ENCODE measurements at places on chromosomes 2 and 18.

DNA sequence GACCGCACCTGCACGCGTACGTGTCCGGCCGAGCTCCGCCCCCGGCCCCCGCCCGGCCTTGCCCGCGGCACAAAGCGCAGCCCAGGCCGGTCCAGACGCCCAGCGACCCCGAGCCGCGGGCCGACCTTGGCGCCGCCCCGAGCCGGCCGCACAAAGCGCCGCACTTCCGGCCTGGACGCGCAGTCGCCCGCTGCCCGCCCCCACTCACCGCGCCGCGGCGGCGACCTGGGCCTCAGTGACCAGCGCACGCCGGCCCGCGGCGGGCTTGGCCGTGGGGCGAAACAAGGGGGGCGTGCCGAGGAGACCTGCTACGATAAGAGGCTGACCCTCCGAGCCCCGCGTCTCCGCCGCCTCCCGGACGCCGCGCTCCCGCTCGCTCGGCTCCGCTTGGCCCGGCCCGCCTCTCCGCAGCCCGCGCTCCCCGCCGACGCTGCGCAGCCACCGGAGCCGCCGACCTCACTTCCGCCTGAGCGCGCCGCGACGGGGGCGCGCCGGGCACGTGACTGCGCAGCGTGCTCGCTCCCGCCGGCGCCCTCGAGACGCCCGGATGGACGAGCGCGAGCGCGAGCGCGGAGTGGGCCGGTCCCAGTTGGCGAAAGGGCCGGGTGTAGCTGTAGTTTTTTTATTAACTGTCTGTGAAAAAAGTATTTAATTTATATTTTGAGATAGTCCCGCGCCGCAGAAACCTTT lies at the start of gene FAM168B:
Gene FAM168B (minus strand): TSS at position 455 of the 690 bp plus-strand sequence. CDS start 10,814 bp downstream, outside the sequence.
- DNase-seq = peak; percentile 81

- no peak for DNase-seq
These were observed 38.2 kb upstream of the CHRNA1 start for GRCh38 chr2:174802459-174802858.

GRCh38 chr2:26640781-26641564 lies at the start of gene CIB4:
Gene CIB4 (minus strand): TSS chr2:26641366. CDS start chr2:26641314, 52 bp downstream.
- DNase-seq = no peak

- no peak for DNase-seq
These were observed 41.8 kb upstream of the ATG16L1 start for GRCh38 chr2:233209533-233210171.

- DNase-seq = no peak
These were observed 68.4 kb downstream of the NAB1 start for GRCh38 chr2:190717306-190717705.

DNA sequence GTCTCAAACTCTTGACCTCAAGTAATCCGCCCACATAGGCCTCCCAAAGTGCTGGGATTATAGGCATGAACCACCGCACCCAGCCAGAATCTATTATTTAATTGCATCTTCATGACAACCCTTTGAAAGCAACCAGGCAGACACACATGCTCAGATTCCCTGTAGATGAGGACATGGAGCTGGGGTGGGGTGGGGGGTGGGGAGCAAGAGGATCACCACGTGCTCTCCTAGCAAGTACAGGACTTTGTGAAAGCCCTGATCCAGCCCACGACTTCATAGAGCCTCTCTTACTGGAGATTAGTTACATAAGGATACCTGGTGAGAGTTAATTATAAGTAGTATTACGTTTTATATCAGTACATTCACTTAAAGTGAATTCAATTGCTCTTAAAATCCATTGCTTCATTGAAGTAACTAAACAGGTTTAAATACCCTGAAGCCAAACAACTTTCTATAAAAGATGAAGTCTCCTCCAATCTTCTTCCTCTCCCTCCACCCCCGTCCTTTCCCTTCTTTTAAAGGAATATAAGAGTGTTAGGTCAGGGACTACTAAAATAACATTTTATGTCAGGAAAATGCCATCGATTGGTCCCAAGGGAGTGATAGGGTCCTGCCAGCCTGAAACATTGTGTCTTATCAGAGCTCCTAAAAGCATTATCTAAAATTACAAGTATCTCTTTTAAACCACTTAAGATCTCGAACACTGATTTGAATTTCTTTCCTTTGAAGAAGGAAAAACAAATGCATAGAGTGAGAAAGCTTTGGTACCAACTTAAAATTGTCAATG lies 123.9 kb downstream of the EPHA4 start:
- DNase-seq = no peak

GRCh38 chr2:143745060-143745459 lies 615.8 kb downstream of the ARHGAP15 start:
- no peak for DNase-seq

DNA sequence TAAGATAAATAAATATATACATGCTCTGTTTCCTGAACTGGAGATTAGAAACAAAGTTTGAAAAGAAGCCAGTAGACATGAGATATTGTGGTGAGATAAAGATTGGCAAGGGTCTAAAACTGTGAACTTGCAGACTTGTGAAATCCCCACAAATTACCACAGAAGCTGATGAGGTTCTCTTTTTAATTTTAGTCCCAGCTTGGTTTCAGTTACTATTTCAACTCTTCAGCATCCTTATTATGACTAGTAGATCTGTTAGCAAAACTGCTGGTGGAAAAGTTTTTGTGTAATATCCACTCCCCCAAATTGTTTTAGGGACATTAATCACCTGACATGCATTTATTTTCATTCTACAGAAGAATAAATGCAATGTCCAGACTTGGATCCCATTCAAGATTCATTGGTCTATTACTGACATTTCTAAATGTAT lies 20.8 kb downstream of the RASGRP3 start:
- DNase-seq = no peak

- no peak for DNase-seq
These were observed 88.4 kb downstream of the PMAIP1 start for GRCh38 chr18:59988098-59988706.

- no peak for DNase-seq
These were observed 337.5 kb downstream of the RIT2 start for GRCh38 chr18:42778024-42778423.

DNA sequence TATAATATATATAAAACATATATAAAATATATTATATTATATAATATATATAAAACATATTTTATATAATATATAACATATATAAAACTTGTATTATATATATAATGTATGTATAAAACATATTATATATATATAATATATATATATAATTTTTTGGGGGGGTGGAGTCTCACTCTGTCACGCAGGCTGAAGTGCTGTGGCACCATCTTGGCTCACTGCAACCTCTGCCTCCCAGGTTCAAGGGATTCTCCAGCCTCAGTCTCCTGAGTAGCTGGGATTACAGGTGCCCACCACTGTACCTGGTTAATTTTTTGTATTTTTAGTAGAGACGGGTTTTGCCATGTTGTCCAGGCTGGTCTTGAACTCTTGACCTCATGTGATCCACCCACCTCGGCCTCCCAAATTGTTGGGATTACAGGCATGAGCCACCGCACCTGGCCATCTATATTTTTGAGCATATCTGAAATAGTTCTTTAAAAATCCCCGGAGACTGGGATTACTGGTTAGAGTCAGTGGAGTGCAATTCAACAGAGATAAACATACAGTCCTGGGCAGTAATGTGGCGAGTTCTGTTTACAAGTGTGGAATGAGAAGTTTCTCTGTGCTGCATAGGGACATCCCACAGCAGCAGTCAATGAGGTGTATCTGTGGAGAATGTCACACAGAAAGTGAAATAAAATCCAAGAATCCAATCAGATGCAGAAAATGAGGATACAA lies 208.4 kb downstream of the MYCN start:
- no peak for DNase-seq

- no peak for DNase-seq
These were observed 107.8 kb downstream of the ZNF521 start for GRCh38 chr18:25244170-25244569.

DNA sequence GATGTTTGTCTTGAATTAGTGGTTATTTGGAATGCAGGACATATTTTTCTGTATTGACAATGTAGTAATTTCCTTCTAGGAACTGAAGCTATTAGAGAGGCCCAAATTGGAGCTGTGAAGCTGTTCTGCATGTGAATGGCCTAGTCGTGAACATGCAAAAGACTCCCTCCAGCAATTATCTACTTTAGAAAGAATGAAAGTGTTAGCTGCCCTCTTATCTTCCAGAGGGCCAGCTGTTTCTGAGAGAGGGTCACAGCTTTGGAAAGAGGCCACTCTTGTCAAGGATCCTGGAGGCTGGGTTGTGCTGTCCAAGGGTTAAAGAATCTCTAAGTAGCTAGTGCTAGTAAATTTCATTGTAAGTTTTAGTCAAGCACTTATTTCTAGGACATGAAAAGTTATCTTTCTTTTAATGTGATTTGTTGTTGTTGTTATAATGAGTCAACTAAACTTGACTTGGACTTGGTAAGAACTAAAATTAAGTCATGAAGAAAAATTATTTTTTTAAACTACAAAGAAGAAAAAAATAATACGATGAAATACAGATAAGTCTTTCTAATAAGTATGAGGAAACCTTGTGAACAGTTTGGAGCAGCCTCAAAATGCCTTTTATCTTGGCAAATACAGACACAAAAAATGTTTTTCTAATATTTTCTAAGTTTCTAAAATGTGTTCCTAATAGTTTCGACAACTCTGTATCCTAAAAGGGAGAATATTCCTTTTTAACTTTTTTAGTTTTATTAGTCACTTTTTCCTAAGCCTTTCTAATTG lies 36.8 kb downstream of the DPP4 start:
- DNase-seq = no peak

GRCh38 chr18:79955302-79956075 lies 4.0 kb upstream of the SLC66A2 start:
- peak; percentile 11 for DNase-seq

GRCh38 chr2:146633159-146633558 lies 1211.7 kb upstream of the ACVR2A start:
- no peak for DNase-seq

DNA sequence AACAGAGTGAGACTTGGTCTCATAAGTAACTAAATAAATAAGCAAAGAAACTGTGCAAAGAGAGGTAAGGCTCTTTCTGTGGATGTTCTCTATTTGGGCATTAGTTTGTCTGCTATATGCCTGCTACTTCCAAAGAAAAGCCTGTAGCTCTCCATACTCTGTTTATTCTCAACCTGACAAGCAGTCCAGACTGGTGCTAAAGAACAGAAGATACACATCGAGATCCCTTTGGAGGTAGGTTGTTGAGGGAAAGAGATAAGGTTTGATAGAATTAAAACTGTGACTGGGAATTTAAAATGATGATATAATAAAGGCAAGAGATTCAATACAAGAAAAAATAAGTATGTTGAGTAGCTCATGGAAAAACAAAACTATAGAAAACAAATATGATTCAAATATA lies 885.1 kb upstream of the FSHR start:
- DNase-seq = no peak

DNA sequence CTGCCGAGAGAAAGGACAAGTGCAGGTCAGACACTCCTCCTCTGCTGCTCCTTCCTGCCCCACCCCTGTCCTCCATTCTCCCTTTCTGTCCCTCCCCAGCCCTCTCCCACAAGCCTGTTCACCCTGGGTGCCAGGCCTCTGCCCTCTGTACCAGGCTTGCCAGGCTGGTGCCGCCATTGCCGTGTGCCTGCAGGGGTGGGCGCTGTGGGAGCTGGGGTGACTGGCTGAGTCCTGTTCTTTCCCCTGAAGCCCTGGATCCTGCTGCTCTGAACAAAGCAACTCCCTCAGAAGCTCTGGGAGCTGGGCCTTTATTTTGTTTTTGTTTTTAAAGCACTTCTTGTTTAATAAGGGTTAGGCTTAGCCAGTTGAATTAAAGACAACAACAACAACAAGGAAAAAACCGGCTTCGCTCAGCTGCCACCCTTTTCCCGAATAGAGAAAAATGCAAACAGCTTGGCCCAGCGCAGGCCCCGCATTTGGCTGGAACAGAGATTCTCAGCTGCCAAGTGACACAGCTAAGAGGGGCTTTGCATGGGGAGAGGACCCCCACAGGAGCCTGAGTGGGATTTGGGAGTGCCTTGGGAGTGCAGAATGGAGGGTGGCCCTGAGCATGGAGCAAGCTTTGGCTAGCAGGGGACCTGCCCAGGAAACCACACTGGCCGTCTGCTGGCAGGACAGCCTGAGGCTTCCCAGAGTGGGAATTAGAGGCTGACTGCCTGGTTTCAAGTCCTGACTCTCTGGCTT lies 9.1 kb downstream of the PCARE start:
- no peak for DNase-seq

DNA sequence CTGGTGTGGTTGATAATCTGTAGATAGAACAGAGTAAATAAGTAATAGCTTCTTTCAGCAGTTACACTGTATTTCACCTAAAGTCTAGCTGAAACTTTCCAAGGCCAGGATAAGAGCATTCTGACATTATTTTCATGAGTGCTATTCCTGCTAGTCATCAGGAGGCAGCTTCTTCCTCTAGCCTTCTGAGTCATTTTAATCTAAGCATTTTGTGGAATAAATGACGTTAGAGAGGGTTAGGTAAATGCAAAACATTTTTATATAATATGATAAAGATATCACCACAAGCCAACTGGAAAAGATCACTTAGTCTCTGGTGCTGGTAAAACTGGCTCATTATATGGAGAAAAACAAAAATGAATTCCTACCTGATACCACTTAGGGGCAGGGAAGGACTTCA lies 138.5 kb downstream of the MEP1B start:
- no peak for DNase-seq

- no peak for DNase-seq
These were observed 109.4 kb downstream of the TDRD15 start for GRCh38 chr2:21233194-21233593.

- DNase-seq = no peak
These were observed 4.8 kb downstream of the GDF7 start for GRCh38 chr2:20671736-20672080.

GRCh38 chr2:4370422-4371090 lies 667.2 kb downstream of the DCDC2C start:
- DNase-seq = no peak

DNA sequence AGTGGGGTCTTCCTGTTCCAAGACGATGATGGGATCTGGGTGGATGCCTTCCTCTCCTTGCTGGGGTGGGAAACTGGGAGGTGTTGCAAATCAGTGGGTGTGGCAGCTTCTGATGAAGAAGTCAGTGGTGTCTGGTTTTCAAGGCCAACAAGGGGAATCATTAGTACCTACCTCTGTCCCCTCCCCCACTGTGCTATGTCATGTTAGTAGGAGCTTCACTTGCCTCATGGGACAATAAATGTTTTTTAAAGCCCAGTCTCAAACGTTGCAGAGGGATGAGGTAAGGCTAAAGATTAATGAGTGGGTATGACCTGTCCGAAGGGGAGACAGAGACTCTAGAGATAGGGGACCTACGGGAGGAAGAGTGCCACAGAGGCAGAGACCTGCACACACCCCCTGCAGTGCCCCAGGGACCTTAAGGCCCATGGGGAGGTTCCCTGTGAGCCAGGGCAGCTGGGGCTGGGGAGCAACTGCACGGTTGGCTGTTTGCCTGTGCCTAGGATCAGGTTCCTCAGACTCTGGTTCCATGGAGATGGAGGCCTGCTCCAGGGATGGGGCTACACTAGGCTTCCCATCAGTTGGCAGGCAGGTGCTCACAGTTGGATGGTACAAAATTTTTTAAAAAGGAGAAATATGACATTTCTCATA lies 37.8 kb upstream of the SLC1A4 start:
- no peak for DNase-seq

DNA sequence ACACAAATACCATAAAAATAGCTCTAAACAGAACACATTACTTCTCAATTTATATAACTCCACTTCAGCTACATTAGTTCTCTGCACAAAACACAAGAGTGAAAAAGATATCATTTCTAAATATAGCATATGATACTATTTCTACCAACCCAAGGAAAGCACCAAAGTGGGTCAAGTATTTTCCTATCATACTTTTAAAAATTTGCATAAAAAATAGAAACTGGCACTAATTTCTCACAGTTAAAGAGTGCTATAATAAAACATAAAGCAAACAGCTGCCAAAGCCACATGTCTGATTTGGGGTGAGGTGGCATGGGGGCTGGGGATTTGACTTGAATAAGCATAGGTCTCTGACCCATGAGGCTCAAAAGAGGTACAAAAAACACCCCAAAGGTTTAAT lies 61.5 kb downstream of the BARD1 start:
- no peak for DNase-seq

All from tibial artery (tissue), 4 donors.